GDM1 (cell line): ENCODE measurements at places on chromosomes 16 and 17.

DNA sequence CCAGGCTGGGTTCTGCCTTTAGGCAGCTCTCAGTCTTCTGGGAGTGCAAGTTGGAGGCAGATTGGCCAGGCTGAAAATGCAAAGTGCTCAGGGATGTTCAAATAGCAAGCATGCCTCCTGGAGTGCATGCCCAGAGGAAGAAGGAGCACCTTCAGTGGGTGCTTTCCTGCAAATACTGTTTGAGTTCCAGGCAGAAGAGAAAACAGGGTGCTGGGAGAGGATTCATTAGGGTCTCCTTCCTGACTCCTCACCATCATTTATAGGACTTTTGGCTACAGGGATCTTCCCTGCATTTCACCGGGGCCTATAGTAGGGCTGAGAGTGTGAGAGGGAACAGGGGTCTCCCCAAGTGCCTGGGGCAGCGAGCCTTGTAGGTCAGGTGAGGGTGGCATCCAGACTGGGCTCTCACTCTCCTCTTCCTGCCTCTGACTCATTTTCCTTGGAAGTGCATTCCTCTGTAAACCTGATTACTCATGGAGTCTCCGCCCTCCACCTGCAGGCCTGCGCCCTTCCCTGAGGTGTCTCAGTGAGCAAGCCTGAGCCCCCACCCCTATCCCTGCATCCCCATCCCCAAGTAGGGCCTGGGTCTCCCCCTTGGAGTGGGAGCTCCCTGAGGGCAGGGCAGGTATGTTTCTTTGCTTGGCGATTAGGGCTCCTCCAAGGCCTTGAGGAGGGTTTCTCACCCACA is 17.1 kb upstream of the TNS4 start:
- DNase-seq = no peak

DNA sequence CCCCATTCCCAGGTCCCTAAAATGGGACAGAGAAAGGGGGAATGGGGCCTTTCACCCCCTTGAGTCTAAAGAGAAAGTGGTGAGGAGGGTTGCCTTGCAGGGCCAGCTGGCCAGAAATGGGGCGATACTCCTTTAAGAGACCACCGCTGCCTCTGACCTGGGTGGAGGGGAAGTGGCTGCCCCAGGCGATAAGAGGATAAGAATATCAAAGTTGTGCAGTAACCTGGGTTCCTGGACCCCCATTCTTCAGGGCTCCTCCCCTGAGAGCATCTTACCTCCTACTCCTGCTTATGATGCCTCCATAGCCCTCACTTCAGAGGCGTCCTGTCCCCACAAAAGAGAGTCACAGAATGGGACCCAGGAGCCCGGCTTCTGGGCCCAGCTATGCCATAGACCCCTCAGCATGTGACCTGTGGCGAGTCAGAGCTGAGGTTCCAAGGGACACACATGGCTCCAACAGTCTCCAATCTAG is 5.2 kb upstream of the TSPOAP1 start:
- DNase-seq = peak; percentile 62

GRCh38 chr17:80899402-80900268 is 92.0 kb upstream of the CHMP6 start:
- DNase-seq = peak; percentile 12

GRCh38 chr16:56571525-56571924 is 6.7 kb downstream of the MT4 start:
- no peak for DNase-seq

DNA sequence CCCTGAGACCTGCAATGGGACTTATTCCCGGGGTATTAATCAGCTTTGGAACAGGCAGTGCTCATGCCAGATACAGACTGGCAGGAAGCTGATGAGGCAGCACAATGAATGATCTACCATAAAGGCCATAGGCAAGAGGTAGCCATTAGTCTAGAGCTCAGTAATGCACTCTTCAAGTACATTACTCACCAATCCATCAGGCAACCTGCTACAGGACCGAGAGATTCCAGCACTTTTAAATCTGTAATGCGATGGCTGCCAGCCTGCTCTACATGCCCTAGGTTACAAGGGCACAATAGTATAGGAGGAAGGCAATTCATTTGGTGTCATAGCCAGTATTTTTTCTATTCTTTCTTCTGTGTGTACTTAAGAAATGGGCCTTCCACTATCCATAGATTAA is 217.8 kb upstream of the PMFBP1 start:
- DNase-seq = no peak

DNA sequence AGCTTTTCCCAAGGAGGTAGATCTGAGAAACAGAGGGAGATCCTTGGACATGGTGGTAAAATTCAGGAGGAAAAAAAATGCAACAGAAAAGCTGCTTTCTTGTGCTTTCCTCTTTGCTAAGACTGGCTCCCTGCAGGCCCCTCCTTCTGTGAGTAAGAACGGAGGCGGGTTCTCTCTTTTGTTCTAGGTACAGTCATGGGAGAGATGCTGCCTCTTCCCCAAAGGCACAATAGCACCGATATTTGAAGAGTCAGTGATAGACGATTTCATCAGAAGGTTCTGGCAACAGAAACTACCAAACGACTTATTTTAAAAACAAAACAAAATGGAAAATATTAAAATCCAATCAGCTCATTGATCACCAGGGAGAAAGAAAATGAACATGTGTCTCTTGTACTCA is 32.6 kb upstream of the KIFC3 start:
- DNase-seq = no peak

GRCh38 chr17:13594310-13594709 is 7.4 kb downstream of the HS3ST3A1 start:
- no peak for DNase-seq

DNA sequence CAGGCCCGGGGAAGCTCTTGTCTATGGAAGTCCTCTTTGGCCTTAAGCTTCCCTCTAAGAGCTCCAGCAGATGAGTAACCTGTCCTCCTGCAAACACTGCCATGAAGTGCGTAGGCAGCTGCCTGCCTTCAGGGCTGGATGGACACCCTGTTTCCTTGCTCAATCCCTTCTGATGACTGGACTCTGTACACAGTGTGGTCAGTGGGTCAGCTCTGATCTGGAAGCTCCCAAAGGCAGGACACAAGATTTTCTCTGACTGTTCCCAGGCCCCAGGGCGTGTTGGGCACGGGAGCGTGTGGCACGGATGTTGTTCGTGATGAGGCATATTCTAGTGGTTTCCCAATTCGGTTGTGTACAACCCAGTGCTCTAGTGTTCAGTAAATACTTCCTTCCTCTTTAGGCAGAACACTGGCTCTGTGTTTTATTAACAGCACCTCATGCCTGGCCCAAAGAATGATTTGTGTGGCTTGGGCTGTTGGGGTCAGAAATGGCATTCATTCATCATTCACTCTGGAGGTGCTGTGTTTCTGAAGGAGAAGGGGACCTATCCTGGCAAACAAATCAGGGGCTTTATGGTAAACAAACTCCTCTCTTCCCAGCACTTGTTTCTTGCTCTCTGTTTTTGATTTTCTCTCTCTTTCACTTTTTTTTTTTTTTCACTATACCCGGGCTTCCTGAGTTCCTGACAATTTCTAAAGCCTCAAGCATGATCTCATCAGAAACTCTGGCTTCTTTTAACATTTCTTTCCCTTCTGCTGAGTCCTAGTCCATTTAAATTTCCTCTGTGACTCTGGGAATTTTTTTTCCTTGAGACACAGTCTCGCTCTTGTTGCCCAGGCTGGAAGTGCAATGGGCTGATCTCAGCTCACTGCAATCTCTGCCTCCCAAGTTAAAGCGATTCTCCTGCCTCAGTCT is 12.0 kb upstream of the RNF157 start:
- peak; percentile 21 for DNase-seq

DNA sequence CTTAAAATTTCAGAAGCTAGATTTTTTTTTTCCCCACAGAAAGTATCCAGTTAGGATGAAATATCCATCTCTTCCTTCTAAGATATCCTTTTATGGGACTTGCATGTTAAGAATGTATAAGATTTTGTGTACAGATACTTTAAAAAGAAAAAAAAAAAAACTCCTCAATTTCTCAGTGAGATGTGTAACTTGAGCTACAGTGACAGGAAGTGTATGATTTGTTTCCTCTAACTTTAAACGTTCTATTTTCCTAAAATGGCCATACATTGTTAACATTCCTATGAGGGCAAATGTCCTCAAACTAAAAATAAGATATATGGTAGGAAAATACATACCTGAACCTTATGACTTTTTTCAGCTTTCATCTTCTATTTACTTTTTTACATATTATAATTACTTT is 8.9 kb downstream of the FBXO47 start:
- DNase-seq = no peak

GRCh38 chr17:11369575-11369974 is 128.6 kb downstream of the SHISA6 start:
- DNase-seq = no peak

GRCh38 chr17:48915459-48916282 is 7.5 kb downstream of the UBE2Z start:
- DNase-seq = no peak

DNA sequence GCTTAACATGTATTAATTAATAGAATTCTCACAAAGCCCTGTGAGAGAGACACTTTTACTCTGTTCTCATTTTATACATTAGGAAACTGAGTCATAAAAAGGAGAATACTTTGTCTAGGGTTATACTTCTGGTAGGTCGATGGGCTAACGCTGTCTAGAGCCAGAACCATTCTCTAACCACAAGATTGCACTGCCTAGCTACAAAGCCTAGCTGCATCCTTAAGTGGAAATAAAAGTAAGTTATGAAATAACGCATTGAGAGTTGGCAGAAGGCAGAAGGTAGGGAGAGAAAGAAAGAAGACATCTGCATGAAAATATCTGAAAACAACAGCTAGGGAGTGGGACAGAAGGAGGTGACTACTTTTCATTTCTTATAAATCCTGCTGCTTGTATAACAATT is 33.2 kb downstream of the IRX6 start:
- no peak for DNase-seq

GRCh38 chr17:67862614-67863217 is 37.4 kb downstream of the BPTF start:
- DNase-seq = no peak

DNA sequence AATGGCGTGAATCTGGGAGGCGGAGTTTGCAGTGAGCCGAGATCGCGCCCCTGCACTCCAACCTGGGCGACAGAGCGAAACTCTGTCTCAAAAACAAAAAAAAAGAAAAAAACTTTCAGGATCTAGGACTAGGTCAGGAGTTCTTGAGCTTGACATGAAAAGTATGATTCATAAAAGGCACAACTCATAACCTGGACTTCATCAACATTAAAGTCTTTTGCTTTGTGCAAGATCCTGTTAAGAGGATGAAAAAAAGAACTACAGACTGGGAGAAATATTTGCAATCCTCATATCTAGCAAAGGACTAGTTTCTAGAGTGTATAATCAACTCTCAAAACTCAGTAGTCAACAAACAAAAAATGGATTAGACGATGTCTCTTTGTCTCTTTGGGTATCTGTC is 40.0 kb downstream of the TBC1D16 start:
- DNase-seq = no peak

DNA sequence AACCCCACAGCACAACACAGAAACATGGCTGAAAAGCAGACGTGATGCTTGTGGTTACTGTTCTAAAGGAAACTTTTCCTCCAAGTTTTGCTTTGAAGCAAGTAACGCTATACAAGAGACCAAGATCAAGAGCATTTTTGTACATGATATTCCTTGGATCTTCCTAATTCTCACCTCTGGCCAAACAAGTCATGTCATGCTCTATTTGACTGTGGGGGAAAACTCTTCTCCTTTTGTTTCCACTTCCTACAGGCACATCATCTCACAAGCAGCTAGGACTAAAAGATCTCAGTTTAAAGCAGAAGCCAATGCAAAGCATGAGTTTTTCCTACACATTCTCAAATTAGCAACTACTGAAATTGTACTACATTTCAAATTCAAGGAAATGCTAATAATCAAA is 50.7 kb downstream of the CFDP1 start:
- DNase-seq = no peak

DNA sequence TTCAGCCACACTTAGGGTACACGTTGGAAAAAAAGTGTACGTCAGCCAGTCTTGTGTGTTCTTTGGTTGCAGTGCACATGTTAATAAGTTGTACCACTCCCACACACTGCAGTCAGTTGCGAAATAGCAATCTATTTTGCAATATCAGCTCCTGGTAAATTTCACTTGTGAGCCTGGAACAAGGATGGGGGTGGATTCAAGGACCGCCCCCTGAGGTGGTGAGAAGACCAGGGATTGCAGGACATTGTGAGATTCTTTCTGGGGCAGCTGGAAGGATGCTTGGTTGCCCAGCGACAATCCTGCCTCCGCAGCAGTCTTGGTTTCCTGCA is 78.6 kb upstream of the ZFHX3 start:
- no peak for DNase-seq

DNA sequence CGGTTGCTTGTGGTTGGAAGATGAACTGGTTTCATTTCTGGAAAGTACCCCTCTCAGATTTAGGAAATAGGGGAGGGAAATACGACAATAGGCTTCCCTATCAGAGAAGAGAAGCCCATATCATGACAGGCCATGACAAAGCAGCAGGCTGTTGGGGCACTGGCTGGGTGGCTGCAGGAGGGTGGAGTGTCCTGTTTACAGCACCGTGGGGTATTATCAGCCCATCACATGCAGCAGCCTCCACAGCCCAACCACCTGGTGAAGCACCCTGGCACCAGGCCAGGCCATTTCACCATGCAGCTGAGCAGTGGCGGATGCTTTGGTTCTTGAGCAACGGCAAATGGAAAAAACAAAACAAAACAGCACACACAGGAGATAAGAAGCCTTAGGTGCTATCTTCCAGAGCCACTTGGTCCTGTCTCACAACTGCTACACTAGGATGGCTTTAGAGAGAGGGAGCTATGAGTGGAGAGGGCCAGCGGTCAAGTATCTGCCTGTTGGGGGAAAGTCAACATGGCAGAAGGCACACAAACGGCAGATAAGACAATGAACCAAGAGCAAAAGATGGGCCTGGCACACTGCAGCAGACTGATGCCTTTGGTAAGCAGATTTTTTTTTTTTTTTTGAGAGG is 24.2 kb downstream of the FAM117A start:
- DNase-seq = peak; percentile 85

GRCh38 chr16:85536073-85536410 is 77.1 kb upstream of the GSE1 start:
- DNase-seq = peak; percentile 56

GRCh38 chr16:11165894-11166665 is 89.9 kb downstream of the SOCS1 start:
- DNase-seq = no peak

GRCh38 chr17:52134641-52135040 is 23.9 kb downstream of the CA10 start:
- no peak for DNase-seq

DNA sequence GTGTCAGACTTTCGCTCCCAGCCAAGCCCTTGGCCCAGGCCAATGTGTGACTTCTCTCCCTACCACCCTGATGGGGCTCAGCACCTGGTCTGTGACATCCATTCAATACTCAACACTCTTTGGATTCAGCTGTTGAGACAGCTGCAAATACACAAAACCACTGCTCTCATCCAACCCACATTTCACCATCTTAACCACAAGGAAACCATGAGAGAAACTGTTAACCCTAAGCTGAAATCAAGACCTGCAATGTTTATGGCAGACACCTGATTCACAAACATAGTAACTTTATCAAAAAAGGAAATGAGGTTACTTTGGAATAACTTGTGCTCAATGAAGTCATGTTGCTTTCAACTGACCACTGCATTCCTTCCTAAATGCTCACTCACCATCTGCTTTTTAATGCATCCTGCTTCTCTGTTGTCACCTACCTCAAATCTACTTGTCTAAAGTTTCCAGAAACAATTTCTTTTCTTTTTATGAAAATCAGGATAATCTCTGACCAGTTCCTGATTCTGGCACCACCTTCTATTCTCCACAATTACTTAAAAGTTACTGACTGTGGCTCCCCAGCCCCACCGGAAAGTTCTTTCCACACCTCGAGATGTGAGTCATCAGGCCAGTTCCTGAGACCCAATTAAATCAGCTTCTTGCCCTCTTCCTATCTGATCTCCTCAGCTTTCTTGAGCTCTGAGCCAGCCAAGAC is 88.2 kb downstream of the NOG start:
- peak; percentile 40 for DNase-seq
